DMS153 (cell line): ENCODE measurements at places on chromosomes 12 and 14.
A peak's percentile ranks its signal among the peaks of the same experiment; 100 is the strongest.

DNA sequence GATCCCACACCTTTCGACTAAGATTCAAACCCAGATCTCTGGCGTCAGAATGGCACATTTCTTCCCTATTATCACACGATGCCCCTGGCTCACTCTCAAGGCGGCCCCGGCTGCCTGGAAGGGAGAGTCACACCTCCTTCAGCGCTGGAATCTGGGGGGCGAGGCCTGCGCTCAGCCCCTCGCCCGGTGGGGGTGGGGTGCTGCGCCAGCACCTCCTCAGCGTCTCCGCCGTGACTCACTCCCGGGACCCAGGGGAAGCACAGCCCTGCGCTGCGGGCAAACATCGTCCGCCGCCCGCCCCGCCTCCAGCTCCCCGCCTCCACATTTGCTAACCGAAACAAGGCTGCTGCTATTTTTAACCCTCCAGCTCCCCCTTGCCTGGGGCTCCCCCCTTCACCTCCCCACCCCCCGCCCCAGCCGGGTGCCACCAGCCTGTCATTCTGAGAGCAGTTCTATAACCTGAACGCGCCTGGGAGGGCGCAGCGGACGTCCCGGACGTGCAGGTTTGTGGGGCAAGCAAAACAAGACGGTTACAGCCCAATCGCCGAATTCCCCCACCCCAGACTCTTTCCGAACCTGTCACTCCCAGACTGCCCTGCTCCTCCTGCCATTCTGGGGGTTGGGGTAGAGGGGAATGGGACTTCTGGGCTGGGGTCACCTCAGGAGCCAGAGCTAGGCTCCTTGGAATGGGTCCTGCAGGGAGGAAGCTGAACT lies 6.7 kb downstream of the HDAC7 start:
- DNase-seq: peak; percentile 25

GRCh38 chr12:3885277-3886094 lies 12.3 kb upstream of the PARP11 start:
- DNase-seq: peak; percentile 1

DNA sequence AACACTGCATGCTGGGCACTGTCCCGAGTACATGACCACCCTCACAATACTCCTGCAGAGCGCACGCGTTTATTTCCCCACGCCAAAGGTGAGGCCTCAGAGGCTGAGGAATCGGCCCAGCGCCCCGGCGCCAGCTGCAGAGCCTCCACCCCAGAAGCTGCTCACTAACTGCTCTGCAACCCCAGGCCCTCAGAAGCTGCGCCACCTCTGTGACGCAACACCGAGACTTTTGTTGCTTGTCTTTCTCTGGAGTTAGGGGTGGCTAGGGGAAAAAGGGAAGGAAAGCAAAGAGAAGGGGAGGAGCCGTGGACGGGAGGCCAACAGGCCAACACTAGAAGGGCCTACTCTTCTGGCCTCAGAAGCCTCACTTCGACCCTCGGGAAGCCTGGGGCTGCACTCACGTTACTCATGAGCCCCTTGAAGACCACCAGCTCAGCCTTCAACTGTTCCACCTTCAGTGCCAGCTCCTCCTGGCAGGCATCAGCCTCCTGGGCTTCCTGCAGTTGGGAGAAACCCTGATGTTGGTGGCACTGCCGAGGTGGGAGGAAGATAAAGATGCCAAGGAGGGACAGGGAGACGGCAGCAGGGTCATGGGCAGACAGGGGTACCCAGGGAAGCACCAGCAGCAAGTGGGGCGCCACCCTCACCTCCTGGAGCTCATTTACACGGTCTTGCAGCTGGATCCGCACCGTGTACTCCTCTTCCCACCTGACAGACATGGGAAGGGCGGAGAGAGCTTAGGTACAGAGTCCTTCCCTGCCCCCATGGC lies 5.4 kb downstream of the IFFO1 start:
- DNase-seq: no peak

GRCh38 chr12:100399095-100399494 lies 42.2 kb downstream of the SLC17A8 start:
- no peak for DNase-seq

GRCh38 chr12:52787324-52788191 lies 8.4 kb downstream of the KRT3 start:
- no peak for DNase-seq

GRCh38 chr12:114913871-114914801 lies 230.2 kb upstream of the TBX3 start:
- DNase-seq: peak; percentile 92

- no peak for DNase-seq
Observed at GRCh38 chr12:99920353-99920960, 64.3 kb downstream of the ANKS1B start.

- no peak for DNase-seq
Observed at GRCh38 chr14:88316521-88316920, 6.5 kb downstream of the KCNK10 start.

DNA sequence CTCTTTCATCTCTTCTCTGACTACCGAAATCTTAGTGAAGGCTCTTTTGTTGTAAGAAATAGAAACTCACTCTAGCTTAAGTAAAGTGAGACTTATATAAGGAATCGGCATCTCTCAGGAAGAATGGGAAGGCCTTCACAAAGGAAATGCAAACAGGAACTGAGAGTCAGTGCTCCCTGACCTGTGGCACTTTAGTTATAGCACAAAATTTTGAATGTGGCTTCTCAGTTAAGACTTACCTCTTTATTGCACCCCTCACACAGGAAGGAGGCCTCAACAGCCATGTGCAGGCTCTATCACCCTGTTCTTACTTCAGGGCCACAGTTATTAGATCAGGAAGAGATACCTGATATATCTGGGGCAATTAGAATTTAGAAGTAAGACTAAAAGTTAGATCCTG lies 224.7 kb upstream of the EGLN3 start:
- DNase-seq: no peak

DNA sequence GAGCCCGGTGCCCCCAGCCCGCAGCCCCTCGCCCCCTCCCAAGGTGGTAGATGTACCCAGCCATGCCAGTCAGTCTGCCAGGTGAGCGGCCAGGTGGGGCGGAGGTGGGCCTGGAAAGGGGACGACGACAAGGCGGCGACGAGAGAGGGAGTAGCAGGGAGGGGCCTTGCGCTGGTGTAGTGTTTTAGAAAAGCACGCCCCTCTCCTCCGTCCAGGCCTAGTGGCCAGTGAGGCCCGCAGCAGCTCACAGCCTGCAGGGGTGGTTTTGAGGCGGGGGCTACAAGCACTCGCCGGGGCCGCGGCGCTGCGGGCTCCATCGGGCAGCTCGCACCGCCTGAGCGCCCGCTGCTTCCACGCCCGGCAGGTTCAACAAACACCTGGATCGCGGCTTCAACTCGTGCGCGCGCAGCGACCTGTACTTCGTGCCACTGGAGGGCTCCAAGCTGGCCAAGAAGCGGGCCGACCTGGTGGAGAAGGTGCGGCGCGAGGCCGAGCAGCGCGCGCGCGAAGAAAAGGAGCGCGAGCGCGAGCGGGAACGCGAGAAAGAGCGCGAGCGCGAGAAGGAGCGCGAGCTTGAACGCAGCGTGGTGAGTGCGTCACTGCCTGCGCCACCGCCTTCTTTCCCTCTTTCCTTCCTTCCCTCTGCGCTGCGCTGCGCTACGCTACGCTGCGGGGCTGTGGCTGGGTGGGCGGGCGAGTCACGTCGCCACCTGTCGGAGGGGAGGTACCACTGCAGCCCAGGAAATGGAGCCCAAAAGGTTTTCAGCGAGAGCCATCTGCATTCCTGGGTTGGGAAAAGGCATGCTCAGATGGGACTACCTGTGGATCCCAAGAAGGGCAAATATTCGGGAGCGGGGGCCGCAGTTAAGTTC lies 5.9 kb upstream of the RNU7-1 start:
- DNase-seq: peak; percentile 93

GRCh38 chr14:40417777-40418401 lies 985.7 kb upstream of the FBXO33 start:
- DNase-seq: no peak

GRCh38 chr14:22561661-22562579 lies 27.1 kb downstream of the DAD1 start:
- DNase-seq: no peak

- DNase-seq: no peak
Observed at GRCh38 chr12:32357601-32358249, 41.6 kb upstream of the FGD4 start.

GRCh38 chr12:47268501-47269454 lies 189.0 kb upstream of the AMIGO2 start:
- DNase-seq: no peak

DNA sequence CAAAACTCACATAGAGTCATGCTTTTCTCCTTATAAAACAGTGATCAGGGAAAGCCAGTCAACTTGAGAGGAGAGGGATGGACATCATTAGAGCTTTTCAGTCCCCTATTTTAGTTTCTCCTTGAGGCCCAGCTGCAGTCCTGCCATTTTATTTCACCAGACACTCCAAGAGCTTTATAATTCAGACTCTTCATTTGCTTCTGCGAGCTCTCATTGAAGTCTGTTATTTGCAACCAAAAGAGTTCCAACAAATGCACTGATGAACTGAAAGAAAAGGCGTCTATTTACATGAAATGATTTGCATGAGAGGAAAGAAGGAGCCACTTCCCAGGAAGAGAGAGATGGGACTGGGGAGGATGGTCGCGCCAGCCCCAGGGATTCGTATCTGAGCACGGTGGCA lies 86.8 kb downstream of the NDUFA12 start:
- DNase-seq: no peak

- no peak for DNase-seq
Observed at GRCh38 chr14:31380106-31380505, 40.2 kb downstream of the HEATR5A start.

GRCh38 chr12:46473634-46474329 lies 101.2 kb upstream of the SLC38A2 start:
- DNase-seq: peak; percentile 64

GRCh38 chr14:23608454-23608853 lies 27.7 kb upstream of the DHRS2 start:
- no peak for DNase-seq

DNA sequence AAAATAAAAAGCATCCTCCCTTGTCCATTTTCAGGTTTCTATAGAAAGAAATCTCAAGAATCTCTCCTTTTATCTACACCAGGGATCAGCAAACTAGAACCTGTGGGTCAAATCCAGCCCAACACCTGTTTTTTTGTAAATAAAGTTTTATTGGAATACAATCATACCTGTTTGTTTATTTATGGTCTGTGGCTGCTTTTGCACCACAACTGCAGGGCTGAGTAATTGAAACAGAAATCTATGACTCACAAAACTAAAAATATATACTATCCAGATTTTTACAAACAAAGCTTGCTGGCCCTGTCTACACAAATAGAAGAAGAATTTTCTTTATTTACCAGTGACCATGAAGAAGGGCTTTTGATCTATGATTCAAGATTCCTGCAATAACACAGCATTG lies 95.1 kb upstream of the COCH start:
- no peak for DNase-seq

GRCh38 chr14:64778104-64778754 lies 74.0 kb downstream of the PLEKHG3 start:
- no peak for DNase-seq

DNA sequence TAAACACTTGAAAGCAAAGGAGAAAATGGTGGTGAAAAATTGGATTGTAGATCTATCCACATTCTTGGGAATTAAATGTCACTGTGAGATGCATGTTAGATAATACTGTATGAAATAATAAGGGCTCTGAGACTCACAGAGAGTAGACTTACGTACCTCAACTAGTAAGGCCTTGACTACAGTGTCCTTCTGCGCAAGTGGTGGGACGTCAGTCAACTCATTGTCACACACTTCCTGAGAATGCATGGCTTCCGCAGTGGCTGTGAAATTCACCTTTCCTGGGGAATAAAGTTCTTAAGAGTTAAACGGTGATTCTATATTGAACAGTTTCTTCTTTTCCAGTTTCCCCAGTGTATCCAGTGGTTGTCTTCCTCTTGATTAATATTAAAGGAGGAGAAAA lies 32.6 kb upstream of the PZP start:
- no peak for DNase-seq

- DNase-seq: no peak
Observed at GRCh38 chr12:69406217-69406616, 46.7 kb downstream of the YEATS4 start.

GRCh38 chr14:33016613-33017012 lies 77.9 kb downstream of the NPAS3 start:
- DNase-seq: no peak

GRCh38 chr12:2826721-2827515 lies 7.9 kb downstream of the NRIP2 start:
- DNase-seq: no peak

GRCh38 chr14:64880221-64881121 lies 764 bp upstream of the SPTB start:
- DNase-seq: no peak

GRCh38 chr12:116080415-116080814 lies 197.1 kb downstream of the MED13L start:
- no peak for DNase-seq

DNA sequence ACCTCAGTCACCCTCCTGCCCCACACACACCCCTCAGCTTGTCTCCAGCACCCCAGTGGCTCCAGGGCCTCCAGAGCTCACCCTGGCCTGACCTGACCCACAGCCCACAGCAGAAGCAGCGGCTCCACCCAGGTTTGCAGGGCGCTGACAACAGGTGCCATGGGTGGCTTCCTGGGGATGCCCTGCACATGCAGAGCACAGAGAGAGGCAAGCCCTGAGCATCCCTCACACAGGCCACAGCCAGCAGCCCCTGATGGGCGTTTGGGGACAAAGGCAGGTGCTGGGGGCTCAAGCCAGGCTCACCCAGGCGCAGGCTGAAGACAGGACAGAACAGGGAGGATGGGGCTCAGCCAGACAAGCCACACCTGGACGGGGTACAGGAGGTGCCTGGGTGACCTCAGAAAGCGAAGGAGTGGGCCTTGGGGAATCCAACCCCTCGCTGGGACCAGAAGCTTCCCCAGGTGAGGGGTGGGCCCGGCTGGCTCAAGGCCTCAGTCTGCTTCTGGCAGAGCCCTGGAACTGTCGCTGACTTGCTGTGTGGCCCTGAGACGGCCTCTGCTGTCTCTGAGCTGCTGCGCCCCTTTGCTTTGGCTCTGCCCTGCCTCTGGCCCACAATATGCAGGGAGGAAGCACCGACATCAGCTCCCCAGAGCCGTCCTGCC lies 10.6 kb downstream of the ARL6IP4 start:
- DNase-seq: no peak

DNA sequence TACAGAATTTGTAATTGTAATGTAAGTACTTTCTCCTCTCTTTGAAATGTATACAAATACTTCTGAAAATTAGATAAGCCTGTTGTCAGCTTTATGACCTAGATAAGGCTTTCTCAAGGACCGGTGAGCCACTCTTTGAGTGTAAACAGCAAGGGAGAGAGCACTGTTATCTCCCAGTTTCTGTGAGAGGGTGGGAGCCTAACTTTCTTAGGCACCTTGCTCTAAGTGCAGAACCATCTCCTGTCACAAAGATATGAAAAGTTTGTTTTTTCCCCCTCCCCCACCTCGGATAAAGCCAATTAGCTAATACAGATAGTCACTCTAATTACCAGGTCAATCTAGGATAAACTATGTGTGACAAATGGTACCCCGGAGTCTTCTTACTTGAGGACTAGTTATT lies 35.8 kb downstream of the CAPS2 start:
- DNase-seq: no peak

DNA sequence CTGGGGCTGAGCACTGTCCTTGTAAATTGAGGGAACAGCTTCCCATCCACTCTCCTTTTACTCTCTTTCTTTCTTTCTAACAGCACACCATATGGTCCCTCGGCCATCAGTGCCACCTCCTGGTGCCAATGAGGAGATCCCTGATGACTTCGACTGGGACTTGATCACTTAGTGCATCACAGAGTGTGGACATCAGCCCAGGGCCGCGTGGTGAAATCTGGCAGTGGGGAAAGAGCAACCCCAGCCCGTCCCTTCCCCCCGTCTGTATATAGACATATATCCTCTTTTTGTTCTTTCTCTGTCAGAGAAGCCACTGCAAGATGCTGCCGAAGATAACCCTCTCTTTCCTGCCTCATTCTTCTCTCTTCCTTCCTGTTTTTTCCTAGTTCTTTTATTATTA lies 13.5 kb downstream of the C3AR1 start:
- no peak for DNase-seq
